ENCODE measurements at places on chromosomes 11 and 22.

GRCh38 chr22:42202669-42203068 lies 67.8 kb downstream of the TCF20 start:
- DNase-seq = no peak

- DNase-seq = no peak
Observed at GRCh38 chr11:6251990-6252473, 7.6 kb upstream of the CCKBR start.

- no peak for DNase-seq
Observed at GRCh38 chr11:102266099-102266498, 51.2 kb upstream of the BIRC3 start.

GRCh38 chr22:21832291-21833290 lies 34.9 kb downstream of the MAPK1 start:
- no peak for DNase-seq

DNA sequence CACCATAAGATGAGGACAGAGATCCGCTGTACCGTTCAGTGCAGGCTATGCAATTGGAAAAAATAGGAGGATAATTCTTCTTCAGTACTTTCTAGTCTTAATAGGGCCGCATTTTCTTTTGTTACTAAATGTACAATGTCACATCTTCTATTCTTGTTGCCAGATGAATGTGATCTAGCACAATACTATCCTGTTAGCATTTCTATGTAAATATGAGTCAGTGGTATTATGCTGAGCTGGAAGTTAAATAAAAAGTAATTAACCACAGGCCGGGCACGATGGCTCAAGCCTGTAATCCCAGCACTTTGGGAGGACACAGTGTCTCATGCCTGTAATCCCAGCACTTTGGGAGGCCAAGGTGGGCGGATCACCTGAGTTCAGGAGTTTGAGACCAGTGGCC lies 24.4 kb upstream of the BIRC3 start:
- no peak for DNase-seq

- DNase-seq = no peak
Observed at GRCh38 chr11:120196826-120197225, 14.0 kb upstream of the OAF start.
